T-helper 1 cell (primary cell): ENCODE measurements at places on chromosomes 2 and 18.

GRCh38 chr2:157420771-157421323 is 23.0 kb downstream of the CYTIP start:
- no peak for DNase-seq

DNA sequence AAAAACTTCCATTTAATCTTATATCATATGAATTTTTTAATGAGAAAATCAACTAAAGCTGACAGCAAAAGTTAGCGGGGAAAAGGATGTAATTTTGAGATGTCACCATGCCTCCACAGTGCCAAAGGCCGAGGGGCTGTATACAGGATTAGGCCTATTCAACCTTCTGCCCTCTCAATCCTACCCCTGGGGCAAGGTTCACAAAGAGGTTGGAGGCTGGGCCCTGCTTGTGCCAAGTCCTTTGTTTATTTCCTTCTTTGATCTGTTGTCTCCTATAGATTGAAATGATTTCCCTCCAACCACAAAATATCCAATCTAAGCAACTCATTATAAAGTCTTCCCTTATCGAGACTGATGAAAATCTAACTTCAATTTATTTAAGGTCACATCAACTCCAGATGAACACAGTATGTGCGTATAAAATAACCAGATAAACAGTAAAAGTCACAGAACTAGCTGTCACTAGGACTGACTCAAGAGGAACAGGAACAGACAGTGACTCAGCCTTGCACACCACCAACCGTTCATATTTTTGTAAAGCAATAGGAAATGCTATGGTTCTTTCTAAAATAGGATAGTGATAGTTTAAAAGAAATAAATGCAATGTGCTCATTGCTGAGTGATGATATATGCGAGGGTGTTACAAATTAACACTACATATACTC is 95.8 kb downstream of the SLC25A12 start:
- DNase-seq = no peak

GRCh38 chr2:33924586-33925169 is 325.6 kb upstream of the FAM98A start:
- no peak for DNase-seq

DNA sequence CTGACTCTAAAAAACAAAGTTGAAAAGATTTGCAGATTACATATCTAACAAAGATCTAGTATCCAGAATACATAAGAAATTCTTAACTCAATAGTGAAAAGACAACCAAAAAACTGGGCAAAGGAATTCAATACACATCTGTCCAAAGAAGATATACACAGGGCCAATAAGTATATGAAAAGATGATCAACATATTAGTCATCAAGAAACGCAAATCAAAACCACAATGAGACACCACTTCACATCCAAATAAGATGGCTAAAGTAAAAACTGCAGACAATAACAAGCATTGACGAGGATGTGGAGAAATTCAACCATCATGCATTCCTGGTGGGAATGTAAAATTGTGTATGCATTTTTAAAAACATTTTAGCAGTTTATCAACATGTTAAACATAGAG is 256.0 kb downstream of the EIPR1 start:
- DNase-seq = no peak

- DNase-seq = no peak
These were observed 39.3 kb upstream of the DSG1 start for GRCh38 chr18:31278609-31279071.

- DNase-seq = no peak
These were observed 74.6 kb downstream of the CPS1 start for GRCh38 chr2:210630873-210631560.

- DNase-seq = no peak
These were observed 218.4 kb upstream of the HS6ST1 start for GRCh38 chr2:128536925-128537620.

- no peak for DNase-seq
These were observed 1311.7 kb upstream of the SLC39A10 start for GRCh38 chr2:194345347-194345746.

GRCh38 chr2:226329180-226329579 is 470.4 kb downstream of the IRS1 start:
- DNase-seq = no peak

DNA sequence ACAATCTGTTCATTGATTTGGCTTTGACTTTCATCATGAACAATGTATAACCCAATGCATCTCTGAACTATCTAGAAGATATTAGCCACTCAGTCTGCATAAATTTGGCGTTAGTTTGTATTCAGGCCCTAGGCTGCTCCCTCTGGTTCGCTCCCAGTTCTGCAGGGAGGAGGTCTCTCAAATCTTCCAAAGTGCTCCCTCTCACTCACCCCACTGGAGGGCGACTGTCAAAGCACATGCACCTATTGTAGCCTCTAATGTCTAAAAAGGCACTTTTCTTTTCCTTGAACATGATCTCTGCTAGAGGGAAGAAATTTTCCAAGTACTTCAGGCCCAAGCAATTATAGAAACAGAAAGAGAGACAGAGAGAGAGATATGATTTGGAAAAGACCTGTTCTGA is 291.5 kb downstream of the TDRD15 start:
- no peak for DNase-seq

DNA sequence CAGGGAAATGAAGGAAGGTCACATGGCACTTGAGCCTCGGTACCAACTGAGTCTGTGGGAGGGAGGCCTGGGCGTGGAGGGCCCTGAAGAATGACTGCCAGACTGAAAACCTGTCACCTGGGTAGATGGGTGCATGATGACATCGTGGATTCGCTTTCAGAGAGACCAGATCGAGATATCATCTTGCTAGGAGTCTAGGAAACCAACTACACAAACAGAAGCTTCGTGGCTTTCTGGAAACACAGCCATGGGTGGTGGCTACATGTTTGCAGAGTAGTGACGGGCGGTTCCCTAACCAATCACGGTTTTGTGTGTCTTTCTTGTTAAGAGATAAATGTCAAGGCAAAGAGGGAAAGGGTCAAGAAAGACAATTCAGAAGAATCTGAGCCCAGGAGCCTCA is 155.0 kb downstream of the EIPR1 start:
- no peak for DNase-seq
